Cardiac muscle cell (in vitro differentiated cells and primary cell): ENCODE measurements at places on chromosomes 12 and 14. TPM values are rescaled to one million over a fixed set of nuclear protein-coding genes. Genes with fewer than 3 reads are reported as not detected.

- H3K36me3 ChIP-seq = no peaks in the 10 kb centered on the region
- H3K27ac ChIP-seq = no peak overlapping the region
- no peak overlapping the region for H3K4me3 ChIP-seq
Observed at GRCh38 chr14:41668356-41668755, 61.7 kb downstream of the LRFN5 start.

DNA sequence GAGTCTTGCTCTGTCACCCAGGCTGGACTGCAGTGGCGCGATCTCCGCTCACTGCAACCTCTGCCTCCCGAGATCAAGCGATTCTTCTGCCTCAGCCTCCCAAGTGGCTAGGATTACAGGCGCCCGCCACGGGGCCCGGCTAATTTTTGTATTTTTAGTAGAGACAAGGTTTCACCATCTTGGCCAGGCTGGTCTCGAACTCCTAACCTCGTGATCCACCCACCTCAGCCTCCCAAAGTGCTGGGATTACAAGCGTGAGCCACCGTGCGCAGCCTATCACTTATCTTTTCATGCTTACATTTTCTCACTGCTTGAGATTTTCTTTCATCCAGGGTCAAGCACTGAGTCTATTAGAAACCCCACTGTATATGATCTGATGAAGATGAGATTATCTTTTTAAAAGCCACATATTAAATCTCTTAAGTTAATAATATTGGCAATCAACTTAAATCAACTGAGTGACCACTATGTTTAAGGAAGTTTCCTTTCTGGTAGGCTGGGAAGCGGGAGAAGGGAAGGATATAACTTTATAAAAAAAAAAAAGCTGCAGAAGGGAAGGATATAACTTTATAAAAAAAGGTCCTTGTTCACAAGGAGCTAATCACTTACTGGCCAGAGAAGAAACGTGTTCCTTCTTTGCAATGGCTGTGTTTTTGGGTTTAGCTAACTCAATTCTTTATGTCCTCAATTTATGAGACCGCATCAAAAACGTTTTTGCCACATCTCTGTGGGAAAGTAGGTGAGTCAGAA lies 1.3 kb upstream of the MDM2 start:
- H3K36me3 ChIP-seq = peaks cover 4% of the 10 kb centered on the region
- H3K27me3 ChIP-seq = no peaks in the 10 kb centered on the region
- H3K4me3 ChIP-seq = no peak overlapping the region
- H3K27ac ChIP-seq = no peak overlapping the region
- H3K4me1 ChIP-seq = peaks cover 6% of the 10 kb centered on the region

- no peaks in the 10 kb centered on the region for H3K36me3 ChIP-seq
- H3K27me3 ChIP-seq = no peaks in the 10 kb centered on the region
- no peak overlapping the region for H3K27ac ChIP-seq
- no peaks in the 10 kb centered on the region for H3K4me1 ChIP-seq
- H3K4me3 ChIP-seq = no peak overlapping the region
- no peak for DNase-seq
Observed at GRCh38 chr12:77745624-77746023, 85.1 kb upstream of the NAV3 start.

DNA sequence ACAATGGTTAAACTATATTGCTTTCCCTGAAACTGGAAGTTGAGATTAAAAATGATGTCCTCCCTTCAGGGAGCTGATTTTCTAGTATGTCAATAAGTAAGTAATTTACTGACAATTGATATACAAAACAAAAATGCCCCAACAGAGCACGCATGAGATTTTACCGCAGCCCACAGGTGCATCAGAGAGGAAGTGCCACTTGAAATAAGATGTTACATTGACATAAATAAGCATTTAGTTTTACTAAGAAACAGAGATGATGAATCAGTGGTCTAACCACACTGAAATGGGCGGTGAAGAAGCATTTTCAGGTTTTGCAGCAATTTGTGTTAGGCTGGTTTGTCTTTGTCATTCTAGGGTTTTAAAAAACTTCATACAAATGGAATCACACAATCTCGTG lies 8.8 kb upstream of the CLECL1 start:
- peaks cover 5% of the 10 kb centered on the region for H3K4me1 ChIP-seq
- H3K4me3 ChIP-seq = no peak overlapping the region
- H3K36me3 ChIP-seq = no peaks in the 10 kb centered on the region
- H3K27me3 ChIP-seq = no peaks in the 10 kb centered on the region
- no peak overlapping the region for H3K27ac ChIP-seq
- DNase-seq = no peak

DNA sequence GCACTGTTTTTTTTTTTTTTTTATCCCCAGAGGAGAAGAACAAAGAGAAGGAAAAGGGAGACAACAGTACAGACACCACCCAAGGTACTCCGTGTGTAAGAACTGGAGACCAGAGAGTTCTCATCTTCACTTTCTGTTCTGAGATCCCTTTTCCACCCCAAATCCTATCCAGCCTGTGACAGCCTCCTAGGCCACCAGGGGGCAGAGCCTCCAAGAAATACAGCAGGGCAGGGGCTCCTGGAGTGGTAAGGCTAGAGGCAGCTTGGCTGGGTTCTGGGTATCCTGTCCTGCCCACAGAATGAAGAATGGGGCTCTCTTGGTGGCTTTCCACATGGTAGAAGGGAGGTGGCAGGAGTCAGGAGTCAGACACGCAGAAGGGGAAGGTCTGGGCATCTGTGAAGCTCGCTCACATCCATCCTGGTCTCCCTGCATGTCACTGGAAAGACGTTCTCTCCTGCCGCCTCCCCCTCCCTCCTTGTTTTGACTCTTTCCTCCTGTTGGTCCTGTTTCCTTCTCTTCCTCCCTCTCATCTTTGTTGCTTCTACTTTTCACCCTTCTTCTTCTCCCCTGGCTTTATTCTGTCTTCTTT lies 12.0 kb downstream of the CLSTN3 start:
- no peaks in the 10 kb centered on the region for H3K27me3 ChIP-seq
- DNase-seq = peak; percentile 60
- no peaks in the 10 kb centered on the region for H3K36me3 ChIP-seq
- no peaks in the 10 kb centered on the region for H3K4me1 ChIP-seq

GRCh38 chr12:19130224-19131024 lies 891 bp downstream of the PLEKHA5 start:
- H3K4me1 ChIP-seq = peaks cover 35% of the 10 kb centered on the region
- H3K27ac ChIP-seq = peak overlapping the region; percentile 82
- H3K36me3 ChIP-seq = no peaks in the 10 kb centered on the region
- H3K27me3 ChIP-seq = no peaks in the 10 kb centered on the region
- peak overlapping the region; percentile 100 for H3K4me3 ChIP-seq

C1RL gene
- total RNA-seq = 18.4 and 32.4 TPM in 2 replicates

CAPZA3 gene
- total RNA-seq = not detected in 2 replicates

NFATC4 gene
- total RNA-seq = 56.8 and 117 TPM in 2 replicates

LMNTD1 gene
- not detected in 2 replicates for total RNA-seq

MFAP5 gene
- total RNA-seq = not detected in 2 replicates
